NCI-H510A (cell line): ENCODE measurements at places on chromosomes 2 and 18.

- DNase-seq: no peak
These were observed at the start of gene APOB for GRCh38 chr2:21043744-21044532. Gene APOB (minus strand): TSS chr2:21044073. CDS start chr2:21043945, 128 bp downstream.

GRCh38 chr2:58708565-58708964 lies 467.4 kb upstream of the FANCL start:
- no peak for DNase-seq

GRCh38 chr2:12066986-12067385 lies 320.6 kb downstream of the LPIN1 start:
- DNase-seq: no peak

DNA sequence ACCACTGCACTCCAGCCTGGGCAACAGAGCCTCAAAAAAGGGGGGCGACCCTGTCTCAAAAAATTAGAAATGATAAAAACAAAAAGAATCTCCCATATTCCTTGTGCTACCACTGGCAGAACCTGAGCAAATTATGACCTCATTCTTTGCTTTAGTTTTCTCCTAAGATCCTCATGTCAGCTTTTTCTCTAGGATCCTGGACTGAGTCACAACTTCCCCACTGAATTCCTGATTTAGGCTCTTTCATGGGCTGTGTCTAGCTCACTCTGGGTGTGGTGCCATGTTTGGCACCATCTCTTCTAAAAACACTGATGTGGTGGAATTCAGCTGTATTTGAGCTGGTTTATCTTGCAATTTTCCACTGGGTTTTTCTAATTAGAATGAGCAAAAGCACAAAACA lies 37.1 kb downstream of the EXOC6B start:
- DNase-seq: no peak

- DNase-seq: no peak
These were observed 293.2 kb upstream of the EPAS1 start for GRCh38 chr2:46003903-46004473.

DNA sequence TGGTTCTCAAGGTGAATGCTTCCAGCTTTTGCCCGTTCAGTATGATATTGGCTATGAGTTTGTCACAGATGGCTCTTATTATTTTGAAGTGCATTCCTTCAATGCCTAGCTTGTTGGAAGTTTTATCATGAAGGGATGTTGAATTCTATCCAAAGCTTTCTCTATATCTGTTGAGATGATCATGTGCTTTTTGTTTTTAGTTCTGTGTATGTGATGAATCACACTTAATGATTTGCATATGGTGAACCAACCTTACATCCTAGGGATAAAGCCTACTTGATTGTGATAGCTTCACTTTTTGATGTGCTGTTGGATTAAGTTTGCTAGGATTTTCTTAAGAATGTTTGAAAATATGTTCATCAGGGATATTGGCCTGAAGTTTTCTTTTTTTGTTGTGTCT lies 112.1 kb downstream of the MBD2 start:
- DNase-seq: no peak

- DNase-seq: no peak
These were observed 116.7 kb upstream of the MGAT5 start for GRCh38 chr2:134137182-134137611.

- DNase-seq: no peak
These were observed 22.6 kb downstream of the SEPTIN10 start for GRCh38 chr2:109591206-109591605.

GRCh38 chr2:126658905-126659561 lies 3.1 kb downstream of the GYPC start:
- no peak for DNase-seq

DNA sequence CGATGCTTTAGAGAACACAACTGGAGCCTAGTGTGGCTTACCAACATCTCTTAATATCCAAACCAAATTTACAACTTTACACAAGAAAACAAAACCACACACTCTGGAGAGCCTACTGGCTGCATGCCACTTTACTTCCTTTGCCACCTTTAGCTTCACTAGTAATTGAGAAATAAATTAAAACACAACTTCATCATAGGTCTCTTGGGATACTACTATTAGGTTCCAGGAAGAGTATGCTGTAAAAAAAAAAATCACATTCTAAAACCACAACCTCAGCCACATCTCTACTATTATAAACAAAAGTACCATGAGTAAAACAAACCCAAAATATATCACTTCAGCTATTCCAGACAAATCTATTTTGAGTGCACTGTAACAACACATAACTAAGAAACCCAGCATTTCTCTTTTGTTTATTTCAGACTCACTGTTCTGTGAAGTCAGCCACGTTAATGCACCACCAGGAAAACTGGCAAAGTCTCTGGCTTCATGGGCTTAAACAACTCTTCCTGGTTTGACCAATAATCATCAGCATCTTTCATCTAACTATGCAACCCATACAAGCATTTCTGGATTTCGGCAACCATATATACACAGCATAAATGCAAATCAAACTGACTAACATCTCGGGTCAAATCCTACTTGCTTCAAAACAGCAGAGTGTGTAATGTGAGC lies 59.1 kb downstream of the REV1 start:
- no peak for DNase-seq

DNA sequence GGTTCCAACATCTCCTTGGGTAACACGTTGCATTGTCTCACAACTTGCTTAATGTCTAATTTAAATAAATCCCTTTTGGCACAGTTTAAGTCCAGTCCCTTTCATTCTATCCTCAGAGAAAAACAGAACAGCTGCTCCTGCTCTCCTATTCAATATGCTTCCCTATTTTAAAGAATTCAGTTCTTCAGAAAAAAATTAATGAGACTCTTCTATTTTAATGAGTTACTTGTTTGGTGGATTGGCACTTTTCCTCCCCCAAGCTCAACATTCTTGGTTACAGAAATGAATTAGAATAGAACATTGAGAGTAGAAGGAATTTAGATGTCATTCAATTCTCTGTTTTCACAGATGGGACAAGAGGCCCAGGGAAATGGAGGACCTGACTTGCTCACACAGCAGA lies 116.9 kb upstream of the ATP8B1 start:
- no peak for DNase-seq

DNA sequence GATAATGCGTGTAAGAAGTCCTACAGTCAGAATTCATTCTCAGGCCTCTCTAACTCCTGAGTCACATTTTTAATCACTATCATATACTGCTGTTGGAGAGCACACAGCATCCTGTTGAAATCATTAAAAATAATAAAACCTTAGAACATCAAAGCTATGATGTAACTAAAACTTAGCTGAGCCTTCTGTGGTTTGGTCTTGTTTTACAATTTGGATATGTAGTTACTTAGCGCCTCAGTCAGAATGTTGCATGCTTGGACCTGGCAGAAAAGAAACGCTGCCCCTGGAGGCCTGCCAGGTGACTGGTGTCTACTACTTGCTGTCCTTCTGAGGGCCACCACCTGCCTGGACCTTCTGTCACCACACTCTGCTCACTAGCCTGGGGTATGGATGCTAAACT lies 261.1 kb upstream of the RASGRP3 start:
- DNase-seq: no peak

DNA sequence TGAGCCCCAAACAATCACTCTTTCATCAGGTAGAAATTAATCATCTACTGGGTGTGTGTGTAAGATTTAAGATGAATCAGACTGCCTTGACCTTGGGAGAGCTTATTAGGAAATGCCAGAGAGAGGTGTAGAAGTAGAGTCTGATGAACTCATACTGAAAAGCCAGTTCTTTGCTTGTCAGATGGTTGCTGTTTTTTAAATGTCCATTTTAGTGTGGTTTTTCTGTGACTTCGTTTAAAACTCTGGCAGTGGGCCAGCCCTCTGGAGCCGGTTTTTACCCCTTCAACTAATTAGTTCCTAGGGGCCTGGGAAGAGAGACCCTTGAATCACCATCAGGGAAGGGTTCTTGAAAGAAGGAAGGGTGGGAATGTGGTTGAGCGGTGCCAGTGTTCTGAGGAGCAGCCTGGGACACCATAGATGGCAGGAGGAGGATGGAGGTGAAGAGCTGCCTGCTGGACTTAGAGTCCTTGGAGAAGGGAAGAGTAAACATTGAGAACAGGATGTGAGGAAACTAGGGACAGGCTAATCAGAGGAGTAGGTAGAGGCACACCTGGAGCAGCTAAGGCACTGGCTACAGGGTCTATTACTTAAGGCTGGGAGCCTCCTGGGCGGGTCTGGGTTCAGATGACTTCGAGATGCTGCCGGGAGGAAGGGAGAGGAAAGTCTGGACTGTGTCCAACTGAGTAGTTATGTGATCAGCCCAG lies 66.1 kb downstream of the LRRFIP1 start:
- no peak for DNase-seq

DNA sequence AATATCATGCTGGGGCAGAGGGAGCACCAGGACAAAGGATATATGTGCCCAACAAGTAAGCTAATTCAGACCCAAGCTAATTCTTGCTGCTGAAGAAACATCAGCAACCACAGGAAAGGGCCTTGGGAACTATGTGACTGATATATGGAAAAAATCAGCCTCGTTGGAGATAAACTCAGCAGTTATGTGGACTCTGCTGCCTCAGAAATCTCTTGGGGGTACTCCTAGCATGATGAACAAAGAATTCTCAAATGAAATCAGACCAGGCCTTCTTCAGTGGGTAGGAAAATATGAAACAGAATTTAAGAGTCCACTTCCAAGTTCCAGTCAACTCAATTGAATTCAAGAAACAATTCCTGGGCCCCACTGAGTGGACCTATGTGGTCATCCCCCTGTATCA lies 367.9 kb downstream of the TNS1 start:
- DNase-seq: no peak

DNA sequence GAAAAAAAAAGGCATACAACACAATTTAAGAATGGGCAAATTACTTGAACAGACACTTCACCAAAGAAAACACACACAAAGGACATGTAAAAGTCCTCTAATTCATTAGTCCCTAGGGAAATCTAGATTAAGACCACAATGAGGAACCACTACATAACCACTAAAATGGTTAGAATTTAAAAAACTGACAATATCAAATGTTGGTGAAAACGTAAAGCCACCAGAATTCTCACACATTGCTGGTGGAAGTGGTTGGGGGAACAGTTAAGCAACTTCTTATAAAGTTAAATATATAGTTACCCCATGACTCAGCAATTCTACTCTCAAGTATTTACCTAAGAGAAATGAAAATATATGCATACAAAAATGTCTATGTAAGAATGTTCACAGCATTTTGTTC lies 11.8 kb downstream of the RTN4 start:
- DNase-seq: no peak

GRCh38 chr2:61277756-61278155 lies 115.8 kb downstream of the C2orf74 start:
- no peak for DNase-seq

DNA sequence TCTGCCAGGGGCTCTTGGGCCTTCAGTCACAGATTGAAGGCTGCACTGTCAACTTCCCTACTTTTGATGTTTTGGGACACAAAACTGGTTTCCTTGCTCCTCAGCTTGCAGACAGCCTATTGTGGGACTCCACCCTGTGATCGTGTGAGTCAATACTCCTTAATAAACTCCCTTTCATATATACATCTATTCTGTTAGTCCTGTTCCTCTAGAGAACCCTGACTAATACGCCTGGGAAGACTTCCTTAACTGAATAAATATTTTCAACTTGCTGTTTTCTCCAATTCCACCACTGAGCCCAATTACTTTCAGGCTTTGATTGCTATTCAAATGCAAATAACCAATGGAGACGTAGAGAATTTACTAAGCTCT lies 61.4 kb upstream of the CCDC195 start:
- DNase-seq: no peak

GRCh38 chr2:46350029-46350689 lies 53.0 kb downstream of the EPAS1 start:
- DNase-seq: no peak

GRCh38 chr2:26901326-26902183 lies 53.6 kb downstream of the DPYSL5 start:
- DNase-seq: no peak

DNA sequence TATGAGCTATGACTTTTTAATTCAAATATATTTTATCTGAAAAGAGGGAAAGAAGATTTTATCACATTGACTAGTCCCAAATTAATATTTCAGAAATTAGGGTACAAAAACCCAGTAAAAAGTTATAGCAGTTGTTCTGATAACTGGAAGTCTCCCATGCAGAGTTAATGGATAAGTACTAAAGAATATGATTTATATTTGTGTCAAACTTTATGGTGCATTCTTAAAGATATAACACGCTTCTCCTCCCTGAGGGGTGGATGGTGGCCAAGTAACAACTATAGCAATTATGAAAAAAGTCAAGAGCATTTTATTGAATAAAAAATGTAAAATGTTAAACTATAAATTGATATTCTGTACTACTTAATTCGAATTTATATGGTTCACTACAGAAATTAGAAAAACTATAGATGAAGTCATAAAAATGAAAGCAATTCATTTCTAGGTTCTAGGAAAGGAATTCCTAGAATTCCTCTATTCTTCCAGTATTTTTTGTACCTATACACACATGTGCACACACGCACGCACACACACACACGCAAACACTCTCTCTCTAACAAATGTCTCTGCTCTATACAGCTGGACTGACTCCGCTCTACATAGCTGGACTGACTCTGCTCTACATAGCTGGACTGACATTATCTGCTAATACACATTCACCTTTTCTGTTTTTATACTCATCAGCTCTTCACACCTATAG lies 111.3 kb downstream of the PRELID3A start:
- no peak for DNase-seq

DNA sequence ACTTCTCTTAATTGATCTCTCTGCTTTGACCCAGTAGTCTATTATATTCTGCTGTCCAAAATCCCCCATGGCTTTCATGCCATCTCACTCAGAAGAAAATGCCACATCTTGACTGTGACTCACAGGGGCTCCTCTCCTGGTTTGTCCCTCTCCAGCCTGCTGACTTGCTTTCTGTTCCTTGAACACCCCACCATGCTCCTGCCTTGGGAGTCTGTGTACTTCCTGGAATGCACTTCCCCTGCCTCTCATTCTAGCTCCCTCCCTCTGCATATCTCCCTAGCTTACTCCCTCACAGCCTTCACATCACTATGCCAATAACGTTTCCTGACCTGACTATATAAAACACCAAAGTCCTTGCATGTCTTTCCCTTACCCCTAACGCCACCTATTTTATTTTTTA lies 167.2 kb downstream of the TRIB2 start:
- DNase-seq: no peak

- no peak for DNase-seq
These were observed 108.3 kb downstream of the MTCL1 start for GRCh38 chr18:8813611-8814010.

GRCh38 chr18:31156821-31157763 lies 5.6 kb downstream of the DSC1 start:
- peak; percentile 14 for DNase-seq

- DNase-seq: no peak
These were observed 83.4 kb downstream of the DOCK10 start for GRCh38 chr2:224958873-224959272.

DNA sequence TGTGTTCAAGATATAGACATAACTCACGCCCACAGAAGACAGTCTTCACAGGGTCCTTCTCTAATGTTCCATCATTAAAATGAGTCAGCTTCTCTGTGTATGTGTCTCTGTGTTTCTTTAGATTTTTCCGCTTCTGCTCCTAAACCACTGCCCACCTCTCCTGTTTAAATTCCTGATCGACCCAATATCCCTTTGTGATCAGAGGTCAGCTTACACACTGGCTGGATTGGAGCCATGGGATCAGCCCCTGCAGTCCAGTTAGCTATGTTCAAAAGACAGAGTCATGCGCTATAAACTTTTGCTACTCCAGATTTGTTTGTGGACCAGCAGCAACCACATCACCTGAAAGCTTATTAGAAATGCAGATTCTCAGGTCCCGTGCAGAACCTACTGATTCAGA lies 229.2 kb downstream of the C1D start:
- no peak for DNase-seq
